ENCODE measurements at places on chromosomes 3 and 15. TPM values are rescaled to one million over a fixed set of nuclear protein-coding genes. Genes with fewer than 3 reads are reported as not detected.
A peak's percentile ranks its signal among the peaks of the same experiment; 100 is the strongest.

Gene GOLGA6A
- total RNA-seq: not detected

Gene TM6SF1
- total RNA-seq: not detected

Gene ATP8B4
- total RNA-seq: not detected

Gene DUOXA1
- total RNA-seq: not detected

Gene PLA1A
- total RNA-seq: not detected

Gene UBE2E2
- not detected for total RNA-seq

Gene NR1D2
- 7.9 TPM for total RNA-seq

Gene CHCHD4
- 15.5 TPM for total RNA-seq

Gene CFAP20DC
- total RNA-seq: 2.2 TPM

GRCh38 chr3:48451270-48451669, 4.7 kb downstream of the ATRIP start:
- DNase-seq: no peak

DNA sequence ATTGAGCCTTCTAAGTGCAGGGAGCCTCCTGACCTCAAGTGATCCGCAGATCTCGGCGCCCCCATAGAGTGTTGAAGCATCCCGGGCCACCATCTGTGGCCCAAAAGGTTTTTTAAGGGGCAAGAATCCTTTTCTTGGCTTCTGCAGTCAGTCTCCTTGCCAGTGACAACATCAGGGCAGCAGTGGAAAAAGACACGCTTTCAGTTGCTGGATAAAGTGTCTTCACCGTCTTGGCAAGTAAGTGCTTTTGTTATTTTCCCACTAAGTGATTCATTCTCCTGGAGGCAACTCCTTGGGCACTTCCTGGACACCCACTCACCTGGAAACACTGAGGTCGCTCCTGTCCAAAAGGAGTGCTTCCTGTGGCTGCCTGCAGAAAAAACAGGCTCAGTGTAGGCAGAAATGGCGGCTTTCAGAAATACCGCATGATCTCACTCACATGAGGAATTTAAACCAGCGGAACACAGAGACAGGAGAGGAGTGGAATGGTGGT, 71.7 kb upstream of the ABHD2 start:
- DNase-seq: peak; percentile 6

DNA sequence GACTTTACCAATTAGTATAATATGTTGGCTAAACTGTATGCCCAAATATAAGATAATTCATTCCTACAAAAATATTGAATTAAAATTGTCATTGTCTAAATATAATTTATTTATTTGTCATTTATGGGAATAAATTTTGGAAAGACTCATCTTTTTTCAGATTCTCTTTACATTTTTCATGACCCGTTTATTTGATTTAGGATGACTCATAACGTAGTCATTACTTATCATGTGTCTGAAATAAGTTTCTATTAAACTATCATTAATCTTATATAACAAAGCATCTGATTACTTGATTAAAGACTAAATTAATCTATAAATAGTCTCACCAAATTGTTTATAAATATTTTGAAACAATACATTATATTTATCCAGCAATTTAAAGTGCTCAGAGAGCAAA, 516.6 kb downstream of the CADM2 start:
- DNase-seq: no peak

- no peak for DNase-seq
Observed at GRCh38 chr15:37131621-37132020, 31.3 kb upstream of the MEIS2 start.

DNA sequence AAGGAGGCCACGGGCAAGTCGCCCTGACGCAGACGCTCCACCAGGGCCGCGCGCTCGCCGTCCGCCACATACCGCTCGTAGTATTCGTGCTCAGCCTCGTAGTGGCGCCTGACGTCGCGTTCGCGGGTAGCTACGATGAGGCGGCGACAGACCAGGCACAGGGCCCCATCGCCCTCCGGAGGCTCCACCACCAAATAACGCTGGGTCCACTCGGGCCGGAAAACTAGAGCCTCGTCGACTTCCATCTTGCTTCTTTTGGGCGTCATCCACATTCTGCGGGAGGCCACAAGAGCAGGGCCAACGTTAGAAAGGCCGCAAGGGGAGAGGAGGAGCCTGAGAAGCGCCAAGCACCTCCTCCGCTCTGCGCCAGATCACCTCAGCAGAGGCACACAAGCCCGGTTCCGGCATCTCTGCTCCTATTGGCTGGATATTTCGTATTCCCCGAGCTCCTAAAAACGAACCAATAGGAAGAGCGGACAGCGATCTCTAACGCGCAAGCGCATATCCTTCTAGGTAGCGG, at the start of gene EPM2AIP1:
TSS of gene EPM2AIP1 (minus strand) at position 326 of the 520 bp plus-strand sequence. CDS start at position 272, 54 bp downstream.
- DNase-seq: peak; percentile 100

GRCh38 chr3:194475138-194475932, 11.5 kb downstream of the ATP13A3 start:
- DNase-seq: no peak

GRCh38 chr15:96150254-96150653, 180.2 kb upstream of the NR2F2 start:
- DNase-seq: no peak

GRCh38 chr15:29938361-29939335, 116.4 kb upstream of the TJP1 start:
- DNase-seq: no peak

GRCh38 chr3:136378011-136378410, 127.9 kb downstream of the PCCB start:
- no peak for DNase-seq

DNA sequence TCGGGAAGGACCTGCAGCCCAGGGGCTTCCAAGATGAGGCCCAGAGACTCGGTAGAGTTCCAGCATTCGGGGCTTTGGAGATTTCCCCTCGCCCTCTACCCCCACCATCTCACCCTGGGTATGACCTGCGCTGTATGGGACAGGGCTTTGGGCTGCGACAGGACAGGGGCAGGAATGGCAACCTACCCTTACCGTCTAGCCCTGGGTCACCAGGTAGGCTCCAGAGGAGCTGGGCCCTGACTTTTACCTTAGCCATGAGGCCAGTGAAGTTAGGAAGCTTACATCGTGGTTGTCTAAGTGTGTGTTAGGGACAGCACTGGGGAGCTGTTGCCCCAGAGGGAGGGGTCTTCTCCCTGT, 683 bp downstream of the PPM1M start:
- no peak for DNase-seq

- no peak for DNase-seq
Observed at GRCh38 chr15:80698676-80699075, 3.6 kb downstream of the ABHD17C start.

DNA sequence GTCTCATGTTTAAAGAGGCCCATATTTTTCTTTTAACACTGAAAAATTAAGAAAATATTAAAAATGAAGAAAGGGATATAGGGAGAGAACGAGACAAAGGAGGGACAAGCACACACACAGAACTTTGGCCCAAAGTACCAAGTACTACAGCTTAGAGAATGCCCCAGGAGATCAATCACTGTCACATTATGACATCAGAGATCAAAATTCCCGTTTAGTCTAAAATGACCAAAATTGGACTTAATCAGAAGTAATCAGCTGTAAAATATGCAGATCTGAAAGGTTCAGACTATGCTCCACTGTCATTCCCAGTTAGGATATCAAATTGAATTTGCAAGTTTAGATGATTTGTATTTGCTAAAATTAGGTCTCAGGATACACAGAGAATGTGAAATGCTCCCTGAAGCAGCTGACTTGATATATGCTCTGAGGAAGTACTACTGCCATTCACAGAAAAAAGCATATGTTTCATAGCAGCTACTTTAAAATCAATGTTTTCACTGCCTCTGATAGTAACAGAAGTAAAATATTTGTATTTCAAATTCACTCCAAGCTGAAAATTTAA, 123.0 kb downstream of the PEAK1 start:
- DNase-seq: no peak

DNA sequence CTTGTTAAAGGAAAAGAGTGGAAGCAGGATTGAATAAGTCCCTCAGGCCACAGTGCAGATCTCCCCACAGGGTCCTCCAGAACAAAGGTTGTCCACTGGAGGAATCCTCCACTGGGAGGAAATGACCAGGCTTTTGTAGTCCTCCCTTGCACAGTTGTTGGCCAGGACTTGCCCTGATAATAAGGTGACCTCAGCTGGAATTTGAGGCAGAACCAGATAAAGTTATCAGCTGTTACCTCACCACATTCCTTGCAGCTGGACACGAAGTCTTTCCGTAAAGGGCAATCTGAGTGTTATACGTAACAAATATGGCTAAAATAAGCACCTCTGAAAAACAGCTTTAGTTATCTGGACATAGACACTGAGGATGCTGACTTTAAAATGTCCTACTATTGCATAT, 83.5 kb upstream of the NAALADL2 start:
- DNase-seq: no peak

DNA sequence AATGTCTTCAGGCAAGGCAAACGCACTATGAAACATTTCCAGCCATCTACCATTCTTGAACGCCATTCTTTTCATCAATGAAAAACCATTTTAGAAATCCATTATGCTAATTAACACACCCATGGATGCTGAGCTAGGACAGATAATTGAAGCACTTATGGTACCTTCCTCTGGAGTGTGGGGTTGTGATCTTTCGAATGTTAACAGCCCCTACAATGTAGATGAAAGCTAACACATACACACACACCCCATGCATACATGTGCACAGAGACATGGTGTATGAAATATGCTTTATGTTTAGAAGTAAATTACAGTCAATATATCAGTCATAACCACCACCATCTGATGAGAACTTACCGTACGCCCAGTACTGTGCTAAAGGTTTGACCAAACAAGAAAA, 189.1 kb downstream of the SHQ1 start:
- DNase-seq: no peak

- no peak for DNase-seq
Observed at GRCh38 chr15:64691896-64692565, 83.4 kb downstream of the RBPMS2 start.

- DNase-seq: no peak
Observed at GRCh38 chr3:115108614-115109013, 38.5 kb downstream of the ZBTB20 start.

GRCh38 chr3:70069557-70069956, 70.0 kb downstream of the SAMMSON start:
- DNase-seq: no peak

DNA sequence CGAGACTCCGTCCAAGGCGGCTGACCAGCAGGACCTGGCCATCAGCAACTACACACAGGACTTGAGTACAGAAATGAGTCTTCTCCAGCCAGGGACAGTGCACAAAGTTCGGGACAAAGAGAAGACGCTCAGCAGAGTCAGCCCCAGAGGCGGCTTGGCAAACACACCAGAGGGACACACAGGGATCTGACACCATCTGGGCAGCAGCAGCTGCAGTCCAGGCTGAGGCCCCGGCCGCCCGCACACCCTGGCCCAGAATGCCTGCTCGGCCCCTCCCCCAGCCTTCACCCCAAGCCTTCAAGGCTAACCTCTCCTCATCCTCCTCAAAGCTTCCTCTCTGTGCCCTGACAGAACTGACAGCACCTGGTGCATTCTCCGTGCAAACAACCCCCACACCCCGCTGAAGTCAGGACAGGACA, 61.1 kb downstream of the XXYLT1 start:
- DNase-seq: peak; percentile 37

DNA sequence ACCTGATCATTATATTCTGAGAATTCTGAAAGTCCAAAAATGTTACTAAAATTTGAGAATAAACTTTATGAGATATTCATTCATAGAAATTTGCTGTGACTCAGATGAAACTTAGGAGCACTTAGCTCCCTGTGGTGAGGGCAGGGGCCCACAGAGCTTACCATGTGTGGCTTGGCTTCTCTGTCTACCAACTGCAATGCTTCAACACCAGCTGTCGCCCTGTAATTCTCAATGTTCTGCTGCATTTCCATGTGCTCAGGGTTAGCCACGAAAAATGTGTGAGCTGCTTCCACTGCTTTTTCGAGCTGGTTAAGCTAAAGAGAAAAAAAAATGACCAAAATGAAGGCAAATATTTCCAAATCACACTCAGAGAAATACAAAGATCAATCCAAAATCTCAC, 125.6 kb downstream of the P3H2 start:
- no peak for DNase-seq

- no peak for DNase-seq
Observed at GRCh38 chr15:72136170-72137051, 18.2 kb downstream of the SENP8 start.

GRCh38 chr3:150765949-150766720, 3.2 kb upstream of the SIAH2 start:
- DNase-seq: no peak

DNA sequence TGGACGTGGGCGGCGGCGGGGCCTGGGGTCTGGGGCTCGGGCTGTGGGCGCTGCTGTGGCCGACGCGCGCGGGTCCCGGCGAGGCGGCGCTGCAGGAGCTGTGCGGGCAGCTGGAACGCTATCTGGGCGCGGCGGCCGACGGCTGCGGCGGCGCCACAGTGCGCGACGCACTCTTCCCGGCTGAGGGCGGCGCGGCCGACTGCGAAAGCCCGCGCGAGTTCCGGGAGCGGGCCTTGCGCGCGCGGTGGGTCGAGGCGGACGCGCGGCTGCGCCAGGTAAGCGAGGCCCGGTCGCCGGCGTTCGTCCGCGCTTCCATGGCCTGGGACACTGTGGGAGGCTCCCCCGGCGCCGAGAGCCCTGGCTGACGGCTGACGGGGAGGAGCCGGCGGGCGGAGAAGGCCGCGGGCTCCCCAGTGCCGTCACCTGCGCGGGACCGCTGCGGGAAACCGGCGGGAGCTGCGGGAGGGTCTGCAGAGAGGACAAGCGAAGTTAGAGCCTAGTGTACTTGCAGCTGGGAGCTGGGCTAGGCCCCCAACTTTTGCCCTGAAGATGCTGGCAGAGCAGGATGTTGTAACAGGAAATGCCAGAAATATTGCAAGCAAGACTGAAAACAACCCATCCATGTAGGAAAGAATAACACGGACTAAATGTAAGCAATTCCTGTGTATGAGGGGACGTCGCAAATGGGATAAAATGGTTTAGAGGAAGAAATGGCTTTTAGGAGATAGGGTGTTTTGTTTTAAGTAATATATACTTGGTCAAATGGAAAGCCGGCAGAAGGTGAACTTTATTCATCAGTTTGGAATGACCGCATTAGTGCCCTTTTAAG, 847 bp downstream of the WHAMM start:
- peak; percentile 29 for DNase-seq

Measured in G401 (cell line).